ENCODE measurements at places on chromosomes 16 and 17.

DNA sequence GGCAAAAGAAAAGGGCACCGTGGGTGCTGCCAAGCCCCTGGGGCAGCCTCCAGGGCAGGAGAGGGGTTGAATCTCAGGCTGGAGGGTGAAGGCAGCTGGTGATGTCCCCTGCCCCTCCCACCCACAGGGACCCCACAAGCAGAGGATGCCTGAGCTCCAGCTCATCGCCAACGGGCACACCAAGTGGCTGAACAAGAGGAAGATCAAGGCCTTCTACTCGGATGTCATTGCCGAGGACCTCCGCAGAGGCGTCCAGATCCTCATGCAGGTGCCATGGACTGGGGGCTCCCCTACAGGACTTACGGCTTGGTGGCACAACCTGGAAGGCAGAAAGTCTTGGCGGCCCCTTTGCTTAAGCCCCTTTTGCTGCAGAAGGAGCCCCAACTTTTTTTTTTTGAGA lies 21.8 kb downstream of the SLC12A3 start:
- DNase-seq, result no peak

- DNase-seq, result no peak
These were observed 4.9 kb downstream of the HROB start for GRCh38 chr17:44146375-44147346.

DNA sequence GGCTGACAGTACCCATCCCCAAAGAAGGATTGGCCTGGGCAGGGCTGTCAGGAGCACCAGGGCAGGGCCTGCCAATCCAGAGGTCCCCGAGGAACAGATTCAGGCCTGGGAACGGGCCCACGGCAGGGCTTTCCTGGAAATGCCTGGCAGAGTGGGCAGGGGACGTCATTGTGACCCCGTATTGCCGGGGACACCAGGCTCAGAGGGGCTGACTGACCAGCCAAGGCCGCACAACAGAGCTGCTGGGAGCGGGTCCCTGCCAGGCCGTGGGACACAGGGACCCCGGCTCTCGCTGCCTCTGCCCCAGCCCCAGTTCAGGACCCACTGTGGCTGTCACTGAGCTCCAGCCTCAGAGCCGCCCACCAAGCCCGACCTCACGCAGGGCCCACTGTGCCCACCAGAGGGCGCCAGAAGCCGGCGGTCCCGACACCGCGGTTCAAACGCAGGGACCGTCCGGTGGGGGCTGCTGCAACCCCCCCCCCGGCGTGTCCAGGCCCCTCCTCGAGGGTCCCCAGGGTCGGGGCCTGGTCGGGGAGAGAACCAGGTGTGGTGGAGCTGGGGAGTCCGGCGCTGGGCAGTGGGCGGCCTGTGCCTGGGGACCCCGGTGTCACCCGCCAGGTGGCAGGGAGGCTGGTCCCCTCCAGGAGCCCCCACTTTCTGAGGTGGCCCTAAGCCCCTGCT lies 15.2 kb upstream of the SSTR5 start:
- peak; percentile 39 for DNase-seq

- no peak for DNase-seq
These were observed 37.6 kb upstream of the RPL38 start for GRCh38 chr17:74165797-74166365.

GRCh38 chr16:73231944-73232554 lies 184.1 kb upstream of the ZFHX3 start:
- no peak for DNase-seq
